ENCODE measurements at places on chromosomes 6 and 20.

DNA sequence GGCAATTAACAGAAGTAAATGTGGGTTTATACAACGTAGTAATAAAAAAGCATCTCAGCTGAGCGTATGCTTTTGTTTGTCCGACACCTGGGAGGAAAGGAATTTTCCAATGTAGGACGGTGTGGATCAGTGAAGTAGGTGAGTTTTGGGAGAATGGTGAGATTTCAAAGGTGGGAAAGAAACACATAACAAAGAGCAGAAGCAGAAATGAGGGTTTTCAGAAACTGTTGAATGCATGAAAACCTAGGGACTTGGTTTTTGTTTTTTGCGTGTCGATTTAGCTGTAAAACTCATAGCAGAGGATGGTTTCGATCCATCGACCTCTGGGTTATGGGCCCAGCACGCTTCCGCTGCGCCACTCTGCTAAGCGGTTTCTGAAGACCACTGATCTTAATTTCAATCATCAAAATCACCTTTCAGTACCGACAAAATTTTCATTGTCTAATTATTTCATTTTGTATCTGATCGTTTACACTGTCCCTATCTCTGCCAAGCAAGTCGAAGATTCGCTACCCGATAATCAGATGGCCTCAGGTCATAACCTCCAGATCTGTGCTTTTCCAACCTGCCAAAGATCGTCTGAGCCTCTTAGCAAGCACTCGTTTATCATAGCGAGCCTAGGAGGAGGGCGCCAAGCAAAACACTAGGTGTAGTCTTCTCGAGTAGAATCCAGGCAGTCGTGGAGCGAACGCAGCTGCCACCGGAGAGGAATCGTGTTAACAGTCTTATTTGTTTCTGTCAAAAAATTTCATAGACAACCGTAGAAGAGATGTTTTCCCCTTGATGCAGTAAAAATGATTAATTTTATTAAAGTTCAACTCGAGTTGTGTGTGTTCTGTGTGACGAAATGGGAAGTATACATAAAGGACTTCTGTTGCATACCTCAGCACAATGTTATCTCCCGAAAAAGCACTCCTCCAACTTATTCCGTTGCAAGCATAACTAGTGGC is 20.9 kb upstream of the POM121L2 start:
- no peak for DNase-seq

DNA sequence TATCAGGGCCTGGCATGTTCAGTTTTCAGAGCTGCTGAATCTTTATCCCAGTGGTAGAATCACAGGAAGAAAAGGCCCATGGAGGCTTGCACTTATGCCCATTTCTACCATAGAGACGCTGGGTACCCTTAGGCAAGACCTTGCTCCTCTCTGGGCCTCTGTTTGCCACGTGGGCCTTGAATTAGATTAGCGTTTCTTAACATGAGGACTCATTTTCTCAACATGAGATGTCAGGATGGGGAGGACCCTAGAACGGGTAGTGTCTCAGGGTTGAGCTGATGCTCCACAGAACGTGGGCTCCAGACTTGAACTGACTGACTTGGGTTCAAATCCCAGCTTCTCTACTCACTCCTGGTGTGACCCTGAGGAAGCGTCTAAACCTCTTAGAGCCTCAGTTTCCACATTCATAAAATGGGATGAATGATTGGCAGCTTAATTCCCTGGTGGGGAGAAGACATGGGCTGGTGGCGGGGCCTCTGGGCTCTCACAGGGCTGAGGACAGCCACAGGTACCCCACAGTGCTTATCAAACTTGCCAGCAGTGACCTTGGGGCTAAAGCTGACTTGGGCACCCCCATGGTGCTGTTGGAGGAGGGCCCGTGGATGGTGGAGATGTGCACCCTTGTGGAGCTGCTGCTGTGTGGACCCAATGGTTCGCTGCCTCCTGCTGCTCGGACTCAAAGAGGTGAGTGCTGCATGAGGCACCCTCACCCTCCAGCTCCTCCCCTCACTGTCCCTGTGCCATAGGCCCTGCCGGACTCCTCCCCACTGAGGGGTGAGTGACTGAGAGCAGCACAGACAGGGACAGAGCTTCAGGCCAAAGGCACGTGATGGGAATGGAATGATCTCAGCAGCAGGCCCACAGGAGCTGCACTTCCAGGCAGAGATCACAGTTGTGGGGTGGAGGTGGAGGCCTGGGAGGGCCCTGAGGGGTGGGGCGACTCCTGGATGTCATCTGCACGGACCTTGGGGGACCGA is 28.2 kb downstream of the SUN5 start:
- no peak for DNase-seq

GRCh38 chr6:10478187-10479040 is 42.7 kb upstream of the GCNT2 start:
- no peak for DNase-seq

DNA sequence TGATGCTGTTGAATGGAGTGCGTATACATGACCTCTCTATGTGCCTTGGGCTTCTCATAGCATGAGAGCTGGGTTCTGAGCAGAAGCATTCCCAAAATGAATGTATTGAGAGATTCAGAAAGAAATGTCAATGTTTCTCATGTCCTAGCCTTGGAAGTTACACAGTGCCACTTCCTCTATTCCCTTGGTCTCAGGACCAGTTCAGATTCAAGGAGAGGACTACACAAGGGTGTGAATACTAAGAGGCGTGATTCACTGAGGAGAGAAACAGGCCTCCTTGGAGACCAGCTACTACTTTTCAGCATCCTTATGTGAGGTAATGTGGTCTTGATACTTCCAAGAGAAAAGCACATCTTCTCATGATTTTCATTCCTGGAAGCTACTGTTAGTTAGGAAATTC is 10.4 kb downstream of the PPARD start:
- DNase-seq: no peak

DNA sequence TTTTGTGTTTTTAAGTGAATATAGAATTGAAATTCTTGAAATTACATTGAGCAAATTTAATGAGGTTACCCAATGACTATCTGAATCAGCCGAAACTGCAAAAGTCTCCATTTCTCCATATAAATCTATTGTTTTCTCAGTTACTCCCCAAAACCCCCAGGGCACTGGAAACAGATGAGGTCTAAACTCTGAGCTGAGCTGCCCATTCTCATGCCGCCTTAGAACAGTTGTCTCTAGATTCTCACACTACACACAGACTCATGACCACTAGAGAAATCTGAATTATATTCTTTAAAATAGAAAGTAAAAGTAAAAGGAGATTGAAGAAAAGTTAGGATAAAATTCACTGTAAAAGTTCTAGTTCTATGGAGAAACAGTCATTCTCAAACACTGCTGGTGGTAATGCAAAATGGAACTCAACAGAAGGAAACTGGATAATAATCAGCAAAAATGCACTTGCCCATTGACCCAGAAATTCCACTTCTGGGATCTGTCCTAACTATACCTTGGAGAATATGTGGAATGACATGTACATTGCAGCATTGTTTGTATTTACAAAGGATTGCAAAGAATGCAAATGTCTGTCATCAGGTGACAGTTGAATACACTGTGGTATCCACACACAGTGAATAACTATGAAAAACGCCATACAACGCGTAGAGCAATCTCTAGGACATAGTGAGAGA is 125.5 kb downstream of the IPCEF1 start:
- DNase-seq: no peak

GRCh38 chr6:7424967-7425807 is 35.6 kb downstream of the RIOK1 start:
- DNase-seq: no peak

DNA sequence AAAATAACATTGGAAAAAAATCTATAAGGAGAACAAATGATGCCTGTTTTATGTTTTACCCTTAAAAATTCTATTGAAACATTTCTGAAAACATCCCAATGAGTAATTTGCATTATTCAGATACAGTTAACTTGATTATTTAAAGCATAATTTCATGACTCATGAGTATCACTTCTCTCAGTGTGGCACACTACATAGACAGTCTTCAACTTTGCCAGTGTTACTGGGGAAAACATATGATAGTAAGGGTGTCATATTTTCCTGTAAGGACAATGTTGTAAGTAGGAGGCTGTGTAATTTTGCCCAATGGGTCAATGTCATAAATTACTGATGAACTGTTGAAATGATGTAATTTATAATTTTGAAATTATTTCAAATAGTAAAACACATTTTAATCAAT is 125.5 kb downstream of the PHACTR1 start:
- DNase-seq: no peak

DNA sequence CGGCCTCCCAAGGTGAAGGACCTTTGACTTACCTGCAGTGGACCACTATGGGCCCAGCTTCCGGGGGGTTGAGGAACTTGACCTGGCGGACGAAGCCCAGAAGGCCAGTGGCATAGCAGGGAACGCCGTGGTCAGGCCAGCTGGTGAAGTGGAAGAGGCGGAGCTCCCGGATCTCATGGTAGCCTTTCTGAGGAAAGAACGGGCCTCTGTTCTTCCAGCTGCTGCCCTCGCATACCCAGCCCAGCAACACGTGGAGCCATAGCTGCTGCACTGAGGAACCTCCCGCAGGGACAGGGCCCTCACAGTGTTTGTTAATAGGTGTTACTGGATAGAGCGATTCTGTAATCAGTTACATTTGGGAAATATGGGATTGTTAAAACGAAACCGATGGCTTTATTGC is 492.1 kb upstream of the CHD6 start:
- no peak for DNase-seq

DNA sequence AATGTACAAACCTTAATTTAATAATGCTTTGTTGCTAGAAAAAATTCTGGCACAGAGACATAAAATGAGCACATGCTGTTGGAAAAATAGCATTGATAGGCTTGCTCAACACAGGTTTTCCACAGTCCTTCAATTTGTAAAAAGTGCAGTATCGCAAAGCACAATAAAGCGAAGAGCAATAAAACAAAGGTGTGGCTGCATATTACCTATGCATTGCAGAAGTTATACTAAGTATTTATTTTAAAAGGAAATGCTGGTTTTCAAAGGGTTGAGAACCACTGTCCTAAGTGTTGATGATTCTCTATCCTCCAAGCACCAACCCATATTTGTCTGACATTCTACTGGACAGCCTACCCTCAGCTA is 54.1 kb upstream of the CAP2 start:
- DNase-seq: no peak

GRCh38 chr6:24744911-24745310 is 26.0 kb upstream of the C6orf62 start:
- no peak for DNase-seq
